ENCODE measurements at places on chromosomes 12 and 14.

DNA sequence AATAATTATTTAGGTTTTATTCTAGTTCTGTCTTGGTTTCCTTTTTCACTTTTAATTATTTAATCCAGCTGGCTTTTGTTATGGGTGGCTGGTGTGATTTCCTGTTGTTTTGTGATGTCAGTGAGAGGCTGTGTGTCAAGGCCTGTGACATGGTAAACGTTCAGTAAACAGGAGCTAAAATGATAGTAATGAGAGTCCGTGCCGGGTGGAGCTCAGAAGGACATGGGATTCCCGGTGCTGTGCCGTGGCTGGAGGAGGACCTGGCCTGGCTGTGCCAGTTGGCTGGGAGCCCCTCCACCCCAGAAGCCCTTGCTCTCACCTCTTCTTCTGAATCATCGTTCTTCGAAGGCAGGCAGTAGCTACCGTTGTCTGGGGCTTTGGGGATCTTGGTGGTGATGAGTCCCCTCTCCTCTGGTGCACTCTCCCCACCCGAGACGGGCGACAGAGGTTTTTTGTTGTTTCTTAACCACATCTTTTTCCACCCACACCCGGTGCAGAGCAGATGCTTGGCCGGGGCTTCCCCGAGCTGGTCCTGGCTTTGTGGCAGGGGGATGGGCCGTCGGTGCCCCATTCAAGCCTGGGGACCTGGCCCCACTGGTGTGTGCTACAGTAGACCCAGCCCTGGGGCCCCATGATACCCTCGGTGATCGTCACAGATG is 29.1 kb downstream of the SH2B3 start:
- peak; percentile 64 for DNase-seq

- DNase-seq = no peak
These were observed 78.7 kb downstream of the SYNE3 start for GRCh38 chr14:95437715-95438114.

DNA sequence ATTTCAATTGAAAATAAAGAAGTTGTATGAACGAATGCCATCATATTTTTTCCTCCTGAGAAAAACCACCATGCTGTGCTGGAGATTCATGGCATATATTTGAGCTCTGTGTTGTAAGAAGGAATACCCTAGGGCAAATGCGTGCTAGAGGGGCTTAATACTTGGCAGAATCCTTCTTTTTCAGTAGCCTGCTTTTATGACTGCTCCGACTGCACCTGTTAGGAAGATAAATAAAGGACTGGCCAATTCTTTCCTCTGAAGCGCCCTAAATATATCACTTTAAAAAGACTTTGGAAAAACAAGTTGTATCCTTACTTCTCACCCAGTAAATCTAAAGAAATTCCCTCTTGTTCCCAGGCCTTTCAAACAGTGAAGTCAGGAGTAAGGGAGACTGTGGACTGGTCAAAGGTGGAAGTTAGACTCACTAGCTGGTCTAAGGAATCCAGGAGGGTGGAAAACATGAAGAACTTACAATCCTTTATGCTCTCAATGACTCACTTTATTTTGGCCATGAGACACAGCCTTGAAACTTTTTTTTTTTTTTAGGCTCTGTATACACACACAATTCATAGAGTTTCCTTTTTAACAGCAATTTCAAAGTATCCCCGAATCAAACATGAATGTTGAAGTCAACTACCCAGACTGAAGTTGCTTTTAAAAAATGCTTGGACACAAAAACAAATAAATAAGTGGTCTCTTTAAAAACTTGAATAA is 5.2 kb downstream of the MYBPC1 start:
- DNase-seq = no peak

DNA sequence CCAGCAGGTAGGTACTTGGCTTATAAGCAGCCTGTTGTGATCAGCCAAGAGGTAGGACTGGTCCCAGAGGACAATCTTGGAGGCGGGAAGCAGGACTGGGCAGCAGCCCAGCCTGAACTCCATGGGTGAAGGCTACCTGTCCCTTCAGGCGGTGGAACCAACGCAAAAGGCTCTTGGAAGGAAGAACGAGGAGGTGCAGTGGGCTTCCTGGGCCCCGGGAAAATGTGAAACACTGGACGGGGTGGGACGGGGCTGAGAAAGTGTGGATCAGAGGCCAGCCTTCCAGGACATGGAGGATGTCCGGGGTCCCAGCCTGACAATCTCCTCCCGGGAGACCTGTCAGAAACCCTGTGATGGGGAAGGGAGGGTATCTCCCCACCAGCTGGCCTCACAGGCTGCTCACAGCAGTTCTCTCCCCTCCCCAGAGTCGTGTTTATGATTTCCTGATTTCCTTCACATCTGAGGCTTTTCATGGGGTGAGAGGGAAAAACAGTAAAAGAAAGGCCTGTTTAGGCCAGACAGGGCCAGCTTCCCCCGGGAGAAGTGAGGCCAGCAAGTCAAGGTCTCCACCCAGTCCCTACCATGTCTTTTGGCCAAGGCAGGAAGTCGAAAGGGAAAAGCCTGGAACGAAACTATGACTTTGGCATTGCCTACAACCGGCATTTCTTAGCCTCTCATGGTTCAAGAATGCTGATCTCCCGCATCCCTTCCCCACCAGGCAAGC is 11.3 kb downstream of the CMKLR1 start:
- DNase-seq = no peak

DNA sequence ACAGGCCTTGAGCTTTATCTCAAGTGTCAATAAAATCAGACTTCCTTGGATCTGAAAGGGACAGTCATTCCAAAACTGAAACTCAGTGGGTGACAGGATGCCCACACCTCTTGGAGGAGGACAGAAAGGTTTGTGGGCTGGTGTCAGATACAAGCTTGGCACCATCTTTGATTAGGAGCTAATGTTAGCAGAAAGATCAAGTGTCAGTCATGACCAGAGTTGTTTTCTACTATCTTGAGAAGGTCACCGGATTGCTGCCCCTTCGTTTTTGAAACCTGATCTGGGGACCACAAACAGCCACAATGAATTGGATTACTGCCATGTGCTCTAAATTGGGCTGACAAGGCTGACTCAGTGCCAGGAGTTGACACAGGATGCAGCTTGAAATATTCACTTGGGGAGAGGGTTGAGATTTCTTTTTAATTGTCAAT is 88.3 kb downstream of the OTOGL start:
- peak; percentile 44 for DNase-seq

GRCh38 chr12:52362118-52362726 is 5.1 kb downstream of the KRT85 start:
- no peak for DNase-seq

- no peak for DNase-seq
These were observed 1.5 kb upstream of the SERPINA4 start for GRCh38 chr14:94559638-94560290.

DNA sequence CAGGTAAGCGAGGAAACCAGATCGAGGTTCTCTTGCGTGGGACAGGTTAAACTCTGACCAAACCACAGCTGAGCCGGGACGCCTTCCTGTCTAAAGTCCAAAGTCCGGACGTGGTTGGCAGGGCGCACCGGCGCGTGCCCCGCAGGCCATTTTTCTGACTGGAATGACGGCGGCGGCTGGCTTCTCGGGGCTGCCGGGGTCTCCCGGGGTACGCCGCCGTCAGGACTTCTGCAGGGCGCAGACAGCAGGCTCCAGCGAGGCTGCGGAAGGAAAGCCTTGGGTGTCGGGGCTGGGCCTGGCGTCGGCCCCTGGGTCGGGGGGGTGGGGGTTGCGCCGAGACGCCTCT is 32.8 kb downstream of the MIA2 start:
- DNase-seq = peak; percentile 63

GRCh38 chr14:59282378-59282765 is 93.9 kb downstream of the DAAM1 start:
- no peak for DNase-seq

GRCh38 chr12:37541356-37541755 is 775.2 kb upstream of the ALG10B start:
- peak; percentile 33 for DNase-seq

GRCh38 chr12:5945071-5946008 is at the start of gene ANO2:
TSS of gene ANO2 (minus strand) at chr12:5945259. CDS start at chr12:5945217, 42 bp downstream.
- DNase-seq = no peak

- DNase-seq = no peak
These were observed 12.4 kb upstream of the SLC6A15 start for GRCh38 chr12:84924981-84925380.

DNA sequence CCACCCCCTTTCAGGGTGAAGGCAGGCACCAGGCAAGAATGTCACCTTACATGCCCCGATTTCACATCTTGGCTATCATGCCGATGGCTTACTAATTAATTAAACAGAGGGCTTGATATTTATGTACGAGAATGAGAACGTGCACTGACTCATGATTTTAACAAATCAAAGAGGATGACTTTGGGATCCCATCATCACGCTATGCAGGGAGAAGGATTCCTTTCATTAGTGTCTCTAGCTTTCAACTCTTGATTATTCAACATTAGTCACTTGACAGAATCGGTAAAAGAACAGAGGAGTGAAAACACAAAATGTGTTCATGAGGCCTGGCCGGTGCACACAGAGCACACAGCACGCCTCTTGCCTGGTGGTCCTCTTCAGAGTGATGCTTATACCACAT is 80.6 kb downstream of the PRKAB1 start:
- DNase-seq = no peak

DNA sequence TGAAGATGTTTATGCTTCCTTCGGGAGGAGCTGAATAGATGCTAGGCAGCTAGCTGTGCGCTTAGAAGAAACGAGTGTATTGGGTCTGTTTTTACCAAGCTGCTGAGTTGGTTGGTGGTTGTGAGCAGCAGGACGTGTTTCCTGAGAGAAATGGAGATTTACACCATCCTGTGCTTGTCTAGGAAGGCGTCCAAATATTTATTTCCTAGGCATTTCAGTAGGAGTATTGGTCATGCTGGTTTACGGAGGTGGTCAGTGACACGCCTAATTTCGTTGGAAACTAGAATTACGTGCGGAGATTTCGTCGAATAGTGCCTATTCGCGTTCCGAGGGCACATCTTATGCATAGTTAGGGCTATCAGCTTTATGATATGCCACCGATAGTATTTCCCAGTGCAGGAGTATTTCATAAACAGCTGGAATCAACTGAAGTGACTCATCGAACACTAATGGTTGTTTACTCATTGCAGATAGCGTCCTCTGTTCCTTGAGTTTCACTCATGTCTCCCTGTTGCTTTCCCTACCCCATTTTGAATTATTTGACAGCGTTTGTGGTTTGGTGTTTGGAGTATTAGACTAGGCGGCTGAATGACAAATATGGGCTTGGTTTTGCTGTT is 780 bp downstream of the TBC1D15 start:
- DNase-seq = no peak

DNA sequence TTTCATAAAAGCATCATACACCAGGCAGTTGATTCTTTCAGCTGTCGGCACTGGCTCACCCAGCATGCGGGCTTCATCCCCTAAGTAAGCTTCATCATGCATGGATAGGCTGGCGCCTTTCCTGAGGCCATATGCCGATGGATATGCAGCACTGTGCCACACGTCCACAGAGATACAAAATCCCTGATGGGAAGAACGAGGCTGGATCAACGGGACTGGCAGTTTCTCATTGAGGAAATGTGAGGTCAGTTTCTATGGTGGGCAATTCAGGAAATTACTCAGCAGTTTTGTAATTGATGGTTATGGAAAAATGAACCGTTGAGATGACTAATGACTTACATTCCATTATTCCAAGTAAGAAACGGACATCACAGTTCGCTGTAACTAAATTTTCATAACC is 453.8 kb downstream of the TMEM121 start:
- no peak for DNase-seq

DNA sequence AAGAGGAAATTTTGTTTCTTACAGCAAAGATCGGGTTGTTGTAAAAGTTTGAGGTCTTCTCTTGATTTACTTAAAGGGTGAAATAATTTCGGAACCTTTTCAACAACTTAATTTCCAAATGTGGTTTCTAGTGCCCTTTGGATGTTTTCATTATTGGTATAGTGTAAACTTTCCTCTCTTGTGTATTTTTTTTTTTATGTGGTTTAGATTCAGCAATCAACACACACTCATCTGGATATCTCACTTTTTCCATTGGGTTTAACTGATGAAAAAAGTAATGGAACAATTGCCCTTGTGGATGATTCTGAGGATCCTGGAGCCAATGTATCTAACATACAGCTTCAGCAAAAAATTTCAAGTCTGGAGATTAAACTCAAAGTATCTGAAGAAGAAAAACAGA is 116.3 kb downstream of the CCDC91 start:
- DNase-seq = no peak

DNA sequence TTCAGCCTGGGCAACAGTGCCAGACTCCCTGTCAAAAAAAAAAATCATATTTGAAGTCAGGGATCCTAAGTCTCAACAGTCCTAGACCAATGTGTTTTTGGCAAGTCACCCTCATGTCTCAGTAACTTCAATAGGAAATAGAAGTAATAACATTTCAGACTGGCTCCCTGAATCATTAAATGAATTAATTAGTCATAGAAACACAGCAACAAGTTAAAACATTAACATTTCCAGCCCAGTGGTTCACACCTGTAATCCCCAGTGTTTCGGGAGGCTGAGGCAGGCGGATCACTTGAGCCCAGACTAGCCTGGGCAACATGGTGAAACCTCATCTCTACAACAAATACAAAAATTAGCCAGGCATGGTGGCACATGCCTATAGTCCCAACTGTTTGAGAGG is 125.2 kb downstream of the GTF2A1 start:
- no peak for DNase-seq

- DNase-seq = no peak
These were observed 487.5 kb downstream of the TMEM121 start for GRCh38 chr14:106013879-106014376.

GRCh38 chr12:131242741-131243496 is 289.2 kb downstream of the ADGRD1 start:
- no peak for DNase-seq

DNA sequence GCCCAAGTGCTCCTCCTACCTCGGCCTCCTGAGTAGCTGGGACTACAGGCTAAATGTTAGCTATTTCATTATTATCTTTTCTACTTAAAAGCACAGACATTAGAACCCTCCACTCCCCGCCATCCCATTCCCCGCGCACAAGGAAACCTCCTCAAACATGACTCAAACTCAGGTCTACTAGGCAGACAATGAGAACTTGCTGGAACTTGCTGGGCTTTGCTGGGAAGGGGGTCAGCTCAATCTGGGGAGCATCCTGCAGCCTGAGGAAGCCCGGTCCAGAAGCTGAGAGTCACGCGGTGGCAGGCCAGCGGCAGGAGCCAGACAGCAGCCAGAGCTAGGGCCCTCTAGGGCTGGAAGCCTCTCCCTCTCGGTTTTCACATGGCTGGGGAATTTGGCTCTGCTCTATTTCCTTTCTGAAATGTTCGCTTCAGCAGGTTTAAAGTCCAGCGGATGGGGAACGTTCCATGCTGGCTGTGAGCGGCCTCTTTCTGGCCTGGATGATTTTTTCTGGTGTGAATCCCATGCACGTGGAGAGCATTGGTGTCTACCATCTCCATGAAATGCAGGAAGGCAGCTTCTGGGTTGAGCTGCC is 68.5 kb downstream of the SLC6A12 start:
- DNase-seq = no peak
